ENCODE measurements at places on chromosomes 1 and 21.
A peak's percentile ranks its signal among the peaks of the same experiment; 100 is the strongest.

GRCh38 chr1:79745929-79746328, 739.4 kb upstream of the ADGRL4 start:
- DNase-seq, result no peak

- peak; percentile 13 for DNase-seq
Observed at GRCh38 chr21:34635307-34635706, 20.4 kb upstream of the RCAN1 start.

DNA sequence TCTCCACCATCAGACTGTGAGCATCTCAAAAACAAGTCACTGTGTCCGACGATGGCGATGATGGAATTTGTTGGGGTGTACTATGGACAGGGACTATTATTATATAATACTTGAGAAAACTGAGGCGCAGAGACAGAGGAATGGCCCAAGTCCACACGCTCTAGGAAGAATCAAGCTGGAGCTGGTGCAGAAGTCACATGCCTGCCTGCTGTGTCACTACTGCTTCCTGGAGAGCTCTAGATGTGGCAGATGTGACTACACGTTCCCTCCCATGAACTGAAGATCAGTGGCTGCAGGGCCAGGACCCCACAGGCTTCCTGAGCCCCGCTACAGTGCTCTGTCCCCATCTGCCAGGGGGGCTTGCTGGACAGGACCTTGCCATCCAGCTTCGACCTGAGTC, 56.9 kb downstream of the TRABD2B start:
- DNase-seq, result no peak

GRCh38 chr1:94970783-94971182, 43.9 kb upstream of the CNN3 start:
- no peak for DNase-seq

GRCh38 chr1:215076322-215076721, 6.2 kb upstream of the KCNK2 start:
- no peak for DNase-seq

DNA sequence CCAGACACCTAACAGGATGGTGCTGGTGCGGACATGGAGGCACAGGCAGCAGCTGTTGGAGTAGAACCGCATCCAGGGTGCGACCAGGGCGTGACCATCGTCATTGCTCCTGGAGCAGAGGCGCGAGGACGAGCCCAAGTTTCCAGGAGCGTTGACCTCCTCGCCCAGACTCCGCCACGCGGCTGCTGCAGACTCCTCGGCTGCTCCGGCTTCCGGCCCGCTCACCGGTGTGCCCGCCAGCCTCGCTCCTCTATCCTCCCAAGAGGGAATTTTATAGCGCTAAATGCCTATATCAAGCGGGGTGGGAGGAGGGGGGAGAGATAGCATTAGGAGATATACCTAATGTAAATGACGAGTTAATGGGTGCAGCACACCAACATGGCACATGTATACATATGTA, 5.3 kb upstream of the S100A12 start:
- DNase-seq, result no peak

DNA sequence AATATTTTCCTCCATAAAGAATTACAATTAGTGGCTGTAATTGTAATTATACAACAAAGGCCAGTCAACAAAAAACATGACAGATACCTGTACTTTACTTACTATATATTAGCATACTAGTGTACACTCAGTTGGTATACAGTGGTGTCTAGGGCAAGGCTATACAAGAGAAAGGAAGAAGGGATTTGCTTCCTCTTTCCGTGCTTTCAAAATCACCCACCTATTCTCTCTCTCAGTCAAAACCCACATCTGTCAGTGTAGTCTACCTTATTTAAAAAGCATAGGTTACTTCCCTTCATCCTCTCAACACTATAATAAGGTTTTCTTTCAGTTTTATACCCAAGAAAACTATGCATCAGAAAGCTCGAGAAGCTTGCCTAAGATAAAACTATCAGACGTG, 355.8 kb upstream of the NR5A2 start:
- no peak for DNase-seq

DNA sequence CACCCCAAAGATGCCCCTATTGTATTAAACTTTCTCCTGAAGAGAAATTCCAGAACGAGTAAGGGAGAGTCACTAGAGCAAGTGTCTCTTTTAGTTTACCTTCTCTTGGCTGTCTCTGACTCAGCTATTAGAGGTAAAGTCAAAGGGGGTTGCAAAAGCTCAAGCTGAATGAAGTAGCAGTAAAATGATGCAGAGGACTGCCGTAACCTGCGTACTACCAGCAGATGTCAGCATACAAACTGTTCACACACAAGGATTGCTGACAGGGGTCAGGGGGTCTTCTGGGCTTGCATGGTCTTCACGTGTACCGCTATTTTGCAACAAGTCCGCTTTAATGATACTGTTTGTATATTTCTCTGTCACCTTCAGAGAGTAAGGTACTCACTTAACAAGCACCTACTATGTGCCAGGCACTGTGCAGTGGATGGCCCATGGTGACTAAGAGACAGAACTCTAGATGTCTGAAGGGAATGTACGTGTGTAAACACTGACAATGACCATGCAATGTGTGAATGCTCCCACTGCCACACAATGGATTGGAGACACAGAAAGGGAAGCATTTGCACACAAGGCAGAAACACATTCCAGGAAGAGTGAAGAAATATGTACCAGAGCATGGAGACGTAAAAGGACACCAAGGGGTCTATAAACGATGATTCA, 34.9 kb downstream of the CHML start:
- no peak for DNase-seq

GRCh38 chr1:154957091-154957657, 1.3 kb upstream of the PBXIP1 start:
- no peak for DNase-seq

DNA sequence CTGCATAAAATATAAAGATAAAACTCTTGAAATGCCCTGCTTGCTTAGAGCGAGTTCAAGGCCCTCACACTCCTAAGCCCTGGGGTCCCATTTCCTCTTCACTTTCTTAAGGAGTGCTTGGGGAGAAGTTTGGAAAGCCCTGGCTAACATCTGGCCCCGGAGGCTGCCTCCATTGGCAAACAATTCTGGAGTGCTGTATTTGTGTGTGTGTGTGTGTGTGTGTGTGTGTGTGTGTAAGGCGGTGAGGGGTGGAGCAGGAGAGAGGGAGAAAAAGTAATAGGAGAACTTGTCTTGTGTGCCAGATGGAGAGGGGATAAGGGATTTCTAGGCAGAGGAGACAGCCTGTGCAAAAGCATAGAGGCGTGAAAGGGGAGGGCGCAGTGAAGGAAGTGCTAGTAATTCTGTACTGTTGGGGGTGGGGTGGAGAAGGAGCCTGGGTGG, 578 bp upstream of the TRIM62 start:
- no peak for DNase-seq
